Tracheal epithelial cell (primary cell): ENCODE measurements at places on chromosomes 3 and 15. TPM values are rescaled to one million over a fixed set of nuclear protein-coding genes. Genes with fewer than 3 reads are reported as not detected.

Gene P2RY12
- not detected in 2 replicates for total RNA-seq

Gene KBTBD13
- total RNA-seq = under 0.01 TPM in 1 of 2 replicates, not detected in the other

Gene GOLGA8R
- 0.24 and 1.5 TPM in 2 replicates for total RNA-seq

Gene LRRIQ4
- total RNA-seq = not detected in 2 replicates
